ENCODE measurements at places on chromosomes 5 and 9.

DNA sequence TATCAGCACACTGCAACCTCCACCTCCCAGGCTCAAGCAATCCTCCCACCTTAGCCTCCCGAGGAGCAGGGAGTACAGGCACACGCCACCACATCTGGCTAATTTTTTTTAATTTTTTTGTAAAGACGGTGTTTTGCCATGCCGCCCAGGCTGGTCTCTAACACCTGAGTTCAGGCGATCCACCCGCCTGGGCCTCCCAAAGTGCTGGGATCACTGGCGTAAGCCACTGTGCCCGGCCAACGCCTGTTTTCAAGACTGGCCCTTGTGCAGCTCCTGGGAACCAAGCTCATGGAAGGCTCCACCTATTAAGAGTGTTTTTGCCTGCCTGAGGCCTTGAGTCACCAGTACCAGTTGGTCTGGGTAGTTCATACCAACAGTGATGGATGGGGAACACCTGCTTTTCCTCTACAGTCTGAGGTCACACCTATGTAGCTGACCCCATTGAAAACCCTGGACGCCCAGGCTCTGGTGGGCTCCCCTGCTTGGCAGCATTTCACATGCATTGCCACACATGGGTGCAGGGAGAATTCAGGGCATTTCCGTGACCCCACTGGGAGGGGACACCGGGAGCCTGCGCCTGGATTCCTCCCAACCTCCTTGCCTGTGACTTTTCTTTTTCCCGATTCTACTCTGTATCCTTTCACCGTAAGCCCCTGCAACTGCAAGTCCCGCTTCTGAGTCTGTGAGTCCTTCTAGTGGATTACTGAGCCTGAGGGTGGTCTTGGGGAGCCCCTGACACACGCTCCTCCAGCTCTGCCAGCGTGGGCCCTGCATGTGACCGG lies 63.5 kb downstream of the ZNF354C start:
- no peak for DNase-seq

DNA sequence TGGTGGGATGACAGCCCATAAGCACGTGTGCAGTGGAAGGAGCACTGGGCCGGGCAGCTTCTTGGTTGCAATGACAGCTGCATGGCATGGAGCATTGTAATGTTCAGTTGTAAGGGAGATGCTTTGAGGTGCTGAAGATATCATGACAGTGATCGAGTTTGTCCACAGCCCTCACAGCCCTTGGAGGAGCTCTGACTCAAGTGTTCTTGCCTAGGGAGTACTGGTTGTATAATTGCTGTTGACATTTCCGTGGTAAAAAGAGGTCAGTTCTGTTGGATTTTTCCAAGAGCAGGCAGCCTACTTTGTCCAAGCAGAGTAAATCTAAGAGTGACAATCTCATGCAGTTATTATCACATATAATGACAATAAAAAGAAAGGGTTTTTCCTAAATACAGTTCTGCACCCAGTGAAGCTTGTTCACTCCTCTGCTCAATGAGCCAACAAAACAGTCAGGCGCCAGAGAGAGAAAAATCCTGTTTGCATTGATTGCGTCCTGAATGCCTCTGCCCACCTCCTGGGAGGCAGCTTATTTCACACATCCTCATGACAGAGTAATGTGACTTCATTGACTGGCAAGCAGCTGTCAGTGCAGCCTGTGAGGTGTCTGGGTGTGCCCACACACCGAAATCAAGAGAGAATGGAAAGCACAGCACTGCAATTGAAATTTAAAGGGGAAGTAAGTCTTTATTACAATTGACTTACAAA lies 248.0 kb downstream of the NTRK2 start:
- no peak for DNase-seq

DNA sequence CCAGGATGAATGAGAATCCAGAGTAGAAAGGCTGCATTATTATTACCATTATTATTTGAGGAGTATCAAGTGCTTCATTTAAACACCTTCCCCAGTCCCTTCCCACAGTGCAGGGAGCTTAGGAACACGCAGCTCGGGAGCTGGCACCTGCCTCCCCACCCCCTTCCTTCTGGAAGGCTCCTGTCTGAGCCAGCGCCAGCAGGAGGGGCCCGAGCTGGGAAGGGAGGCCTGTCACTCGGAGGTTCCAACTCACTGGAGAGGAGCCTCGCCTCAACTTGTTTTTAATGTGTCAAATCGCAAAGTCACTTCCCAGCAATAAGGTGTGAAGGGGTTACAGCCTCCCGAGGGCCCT lies 156.4 kb upstream of the IRX4 start:
- no peak for DNase-seq

DNA sequence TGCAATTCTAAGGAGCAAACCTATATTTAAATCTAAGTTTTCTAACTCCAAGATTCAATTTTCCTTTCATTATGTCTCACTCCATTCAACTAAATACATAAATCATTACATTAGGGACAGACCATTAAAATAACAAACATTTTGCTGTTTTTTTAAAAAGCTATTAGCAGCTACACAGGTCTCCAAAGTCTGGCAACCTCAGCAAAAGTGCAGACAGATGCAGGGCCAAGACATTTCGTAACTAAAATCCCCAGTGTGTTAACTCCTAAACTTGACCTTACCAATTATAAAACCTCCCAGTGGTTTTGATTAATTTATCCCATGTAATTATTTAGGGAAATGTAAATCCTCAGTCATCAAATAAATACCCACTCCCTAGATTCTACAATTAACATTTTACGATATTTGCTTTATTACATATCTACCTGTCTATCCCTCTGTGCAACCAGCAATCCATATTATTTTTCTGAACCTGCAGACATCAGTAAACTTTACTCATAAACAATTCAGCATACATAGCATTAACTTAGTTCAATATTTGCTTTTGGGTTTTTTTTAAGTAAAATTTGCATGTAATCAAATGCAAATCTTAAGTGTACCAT lies 64.7 kb downstream of the RGS7BP start:
- no peak for DNase-seq

DNA sequence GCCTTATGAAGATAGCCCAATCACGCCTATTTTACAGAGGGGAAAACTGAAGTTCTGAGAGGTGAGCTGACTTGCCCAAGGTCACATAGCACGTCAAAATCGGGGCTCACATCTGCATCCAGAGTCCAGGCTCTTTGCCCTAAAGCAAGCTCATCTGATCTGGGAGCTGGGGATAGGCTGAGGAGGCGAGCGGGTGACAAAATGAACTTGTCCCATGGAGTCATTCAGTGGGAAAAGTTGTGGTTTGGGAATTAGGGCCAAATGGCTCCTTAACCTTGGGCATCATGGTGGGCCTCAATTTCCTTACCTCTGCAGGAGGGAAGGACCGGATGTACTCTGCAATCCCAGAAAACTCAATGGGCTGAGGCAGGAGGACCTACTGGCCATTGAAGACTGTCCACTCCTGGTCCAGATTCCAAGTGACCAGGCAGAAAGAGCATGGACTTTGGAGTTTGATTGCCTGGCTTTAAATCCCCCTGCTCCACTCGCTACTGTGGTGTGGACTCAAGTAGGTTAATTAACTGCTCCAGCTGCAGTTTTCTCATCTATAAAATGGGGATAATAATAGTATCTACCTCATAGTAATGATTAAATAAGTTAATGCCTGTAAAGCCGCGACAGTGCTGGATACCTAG lies 160.4 kb downstream of the RGS3 start:
- DNase-seq: no peak

GRCh38 chr5:9431496-9432258 lies 114.2 kb downstream of the SEMA5A start:
- no peak for DNase-seq

DNA sequence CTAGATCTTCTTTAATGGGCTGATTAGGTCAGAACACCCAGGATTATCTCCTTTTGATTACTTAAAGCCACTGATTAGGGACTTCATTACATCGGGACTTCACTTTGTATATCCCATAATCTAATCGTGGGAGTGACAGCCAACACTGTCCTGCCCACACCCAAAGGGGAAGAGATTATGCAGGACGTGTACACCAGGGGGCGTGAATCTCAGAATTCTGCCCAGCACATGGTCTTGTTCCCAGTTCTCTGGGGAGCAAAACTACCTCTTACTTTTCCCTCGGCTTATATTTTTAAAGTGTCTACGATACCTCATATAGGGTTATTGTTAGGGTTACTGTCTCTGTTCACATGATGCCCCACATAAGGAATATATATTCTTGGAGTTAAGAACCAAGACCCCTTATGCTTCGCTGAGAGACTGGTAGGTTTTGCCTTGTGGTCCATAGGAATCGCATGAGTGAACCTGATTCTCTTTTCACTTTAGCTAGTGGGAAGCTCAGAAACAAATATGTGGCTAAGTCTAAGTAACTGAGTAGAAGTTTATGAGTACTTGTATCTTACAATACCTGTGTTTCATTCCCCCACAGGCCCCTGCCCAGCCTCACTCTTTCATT lies 192.7 kb downstream of the GNA14 start:
- DNase-seq: no peak

GRCh38 chr9:124271660-124272059 lies 13.9 kb downstream of the NEK6 start:
- DNase-seq: no peak

GRCh38 chr9:108410161-108410560 lies 445.6 kb downstream of the ACTL7B start:
- DNase-seq: no peak

Data from hypothalamus (tissue), 51 donors.